ENCODE measurements at places on chromosomes 1 and 21.

- no peak for DNase-seq
These were observed 9.9 kb upstream of the RD3 start for GRCh38 chr1:211501711-211502400.

- no peak for DNase-seq
These were observed 142.5 kb downstream of the PIGK start for GRCh38 chr1:77076759-77077158.

DNA sequence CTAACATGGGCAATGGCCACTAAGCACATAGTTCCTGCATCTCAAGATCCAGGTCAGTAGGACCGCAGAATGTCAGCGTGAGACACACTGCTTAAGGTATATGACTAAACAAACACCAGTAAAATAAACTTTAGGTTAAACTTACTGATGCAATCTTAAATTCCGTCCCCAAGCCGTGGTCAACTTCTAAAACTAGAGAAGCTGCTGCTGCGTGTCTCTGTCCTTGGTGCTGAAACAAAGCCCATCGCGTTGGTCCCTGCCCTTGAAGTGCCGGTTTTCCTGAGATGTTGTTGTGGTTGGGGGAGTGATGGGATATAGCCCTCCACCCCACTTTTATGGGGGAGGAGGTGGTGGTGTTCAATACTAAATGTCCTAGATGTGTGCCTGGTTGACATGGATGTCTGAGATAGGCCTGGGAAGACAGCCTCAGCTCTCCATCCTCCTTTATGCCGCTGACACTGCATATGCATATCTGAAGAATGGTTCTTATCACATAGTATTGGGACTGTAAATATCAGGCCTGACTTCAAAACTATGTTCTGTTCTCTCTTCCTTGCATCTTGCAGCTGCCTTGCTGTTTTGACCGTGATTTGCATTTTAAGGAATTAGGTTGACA lies 72.0 kb upstream of the KCNA3 start:
- DNase-seq: no peak

- no peak for DNase-seq
These were observed 51.0 kb upstream of the F3 start for GRCh38 chr1:94592571-94592920.

- DNase-seq: no peak
These were observed 20.5 kb upstream of the CD55 start for GRCh38 chr1:207300970-207301369.

DNA sequence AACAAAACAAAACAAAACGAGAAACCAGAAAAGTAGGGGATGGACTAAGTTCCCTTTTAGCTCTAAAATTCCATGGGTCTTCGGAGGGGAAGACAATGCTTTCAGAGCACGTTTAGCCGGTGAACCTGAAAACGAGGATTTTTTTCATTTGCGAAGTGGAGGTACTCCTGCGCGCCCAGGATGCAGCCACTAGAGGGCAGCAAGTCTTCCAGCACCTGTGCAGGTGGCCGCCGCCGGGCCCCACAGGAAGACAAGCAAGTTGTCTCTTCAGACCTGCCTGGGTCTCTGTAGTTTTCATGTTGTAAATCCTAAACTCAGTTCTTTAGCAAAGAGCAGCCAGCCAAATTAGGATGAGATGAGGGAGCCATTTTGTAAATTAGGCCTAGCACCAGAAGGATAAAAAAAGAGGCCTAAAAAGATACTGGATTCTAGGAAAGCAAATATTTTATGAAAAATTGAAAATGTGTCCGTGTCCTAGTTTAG lies 17.7 kb upstream of the SNX27 start:
- peak; percentile 63 for DNase-seq

All from DMS79 (cell line).